SK-N-SH treated with all-trans-retinoic acid at 6 μM for 48 hours (cell line): ENCODE measurements at places on chromosomes 3 and 15.

- ATAC-seq: no peak
These were observed 56.0 kb downstream of the PDE8A start for GRCh38 chr15:85037641-85038040.

- ATAC-seq: no peak
These were observed 302.5 kb upstream of the GADL1 start for GRCh38 chr3:31196881-31197364.

DNA sequence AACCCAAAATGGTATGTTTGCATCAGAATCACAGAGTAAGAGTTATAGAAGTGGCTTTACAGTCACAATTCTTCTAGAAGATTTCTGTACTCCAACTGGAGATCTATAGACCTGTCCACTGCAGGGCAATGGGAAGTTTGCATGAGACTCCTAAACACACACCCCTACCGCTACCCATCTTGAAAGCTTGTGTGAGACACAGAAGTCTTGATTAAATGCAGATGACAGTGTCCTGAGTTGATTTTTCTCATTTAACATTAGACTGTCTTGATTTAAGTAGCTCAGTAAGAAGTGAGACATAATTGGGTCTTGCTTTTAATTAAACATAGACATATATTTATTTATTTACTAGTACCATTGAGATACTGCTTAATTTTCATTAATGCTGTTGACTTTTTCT lies 54.4 kb downstream of the CD47 start:
- no peak for ATAC-seq

DNA sequence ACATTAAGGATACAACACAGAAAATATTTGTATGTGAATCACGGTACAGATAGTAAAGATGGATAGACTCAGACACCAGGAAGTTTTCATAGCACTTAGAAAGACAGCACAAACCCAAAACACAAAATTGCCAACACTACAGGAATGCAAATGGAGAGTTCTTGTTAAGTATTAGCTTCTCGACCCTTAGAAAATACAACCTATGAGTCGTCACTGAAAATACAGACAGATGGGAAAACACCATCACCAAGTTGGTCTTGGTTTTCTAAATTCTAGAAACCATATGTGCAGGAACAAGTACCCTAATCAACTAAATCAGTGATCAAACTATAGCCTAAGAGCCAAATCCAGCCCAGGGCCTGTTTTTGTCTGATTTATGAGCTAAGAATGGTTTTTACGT lies 50.7 kb downstream of the PEAK1 start:
- no peak; the same call in 2 of the 3 replicates for ATAC-seq

DNA sequence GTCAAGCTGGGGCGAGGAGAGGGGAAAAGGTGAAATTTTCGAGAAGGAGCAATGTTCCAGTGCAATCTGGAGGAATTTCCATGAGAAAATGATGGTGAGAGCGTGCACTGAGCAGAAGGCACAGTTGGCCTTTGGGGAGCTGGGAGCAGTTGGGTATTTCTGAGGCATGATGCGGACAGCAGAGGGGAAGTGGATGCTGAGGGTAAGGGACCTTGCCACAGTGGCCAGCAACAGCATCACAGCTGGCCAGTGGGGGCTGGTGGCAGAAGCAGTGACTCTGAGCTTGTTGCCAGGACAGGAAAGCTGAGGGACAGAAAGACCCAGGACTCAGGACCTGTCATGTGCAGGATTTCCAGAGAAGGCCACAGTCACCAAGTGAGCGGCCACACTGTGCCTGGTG lies 98.9 kb downstream of the LSM3 start:
- ATAC-seq: no peak
